Anterior cingulate cortex (tissue), 58 donors: ENCODE measurements at places on chromosomes 5 and 9.

DNA sequence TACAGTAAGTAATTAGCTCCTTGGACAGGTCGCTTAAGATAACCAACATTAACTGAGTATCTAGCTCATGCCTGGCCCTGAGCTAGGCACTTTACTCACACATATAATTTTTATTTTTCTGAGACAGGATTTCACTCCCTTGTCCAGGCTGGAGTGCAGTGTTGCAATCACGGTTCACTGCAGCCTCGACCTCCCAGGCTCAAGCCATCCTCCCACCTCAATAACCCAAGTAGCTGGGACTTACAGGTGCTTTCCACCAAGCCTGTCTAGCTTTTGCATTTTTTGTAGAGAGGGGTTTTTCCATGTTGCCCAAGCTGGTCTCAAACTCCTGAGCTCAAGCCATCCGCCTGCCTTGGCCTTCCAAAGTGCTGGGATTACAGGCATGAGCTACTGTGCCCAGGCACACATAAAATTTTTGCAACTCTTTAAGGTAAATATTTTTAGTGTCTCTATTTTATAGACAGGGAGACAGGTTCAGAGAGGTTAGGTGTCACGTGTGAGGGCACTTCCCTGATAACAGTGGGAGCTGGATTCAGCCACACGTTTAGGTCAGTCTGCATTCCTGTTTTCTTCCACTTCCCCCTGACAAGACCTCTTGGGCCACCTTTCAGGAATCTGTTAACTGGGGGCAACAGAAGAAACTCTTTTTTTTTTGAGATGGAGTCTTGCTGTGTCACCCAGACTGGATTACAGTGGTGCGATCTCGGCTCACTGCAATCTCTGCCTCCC is 18.2 kb downstream of the HBEGF start:
- no peak for DNase-seq

- no peak for DNase-seq
Measured at GRCh38 chr9:112446080-112446479, 40.5 kb upstream of the KIAA1958 start.

- DNase-seq = no peak
Measured at GRCh38 chr5:59036274-59036961, 453.5 kb downstream of the RAB3C start.

- DNase-seq = no peak
Measured at GRCh38 chr5:586751-587285, 25.3 kb upstream of the CEP72 start.

DNA sequence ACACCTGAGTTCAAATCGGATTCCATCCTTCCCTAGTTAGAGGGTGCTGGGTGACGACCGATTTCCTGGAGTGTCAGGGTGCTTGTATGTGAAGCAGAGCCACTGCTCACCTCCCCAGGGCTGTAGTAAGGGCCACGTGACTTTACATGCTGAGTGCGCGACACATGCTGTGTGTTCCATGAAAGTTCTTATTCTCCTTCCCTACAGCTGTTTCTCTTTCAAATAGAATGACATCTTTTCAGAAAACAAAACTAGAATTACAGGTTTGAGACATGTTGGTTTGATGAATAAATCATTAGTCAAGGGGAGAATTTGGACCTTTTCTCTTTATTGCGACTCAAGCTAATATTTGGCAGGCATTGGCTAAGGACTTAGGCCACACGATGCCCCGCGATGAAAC is 113.1 kb downstream of the JMY start:
- DNase-seq = no peak

DNA sequence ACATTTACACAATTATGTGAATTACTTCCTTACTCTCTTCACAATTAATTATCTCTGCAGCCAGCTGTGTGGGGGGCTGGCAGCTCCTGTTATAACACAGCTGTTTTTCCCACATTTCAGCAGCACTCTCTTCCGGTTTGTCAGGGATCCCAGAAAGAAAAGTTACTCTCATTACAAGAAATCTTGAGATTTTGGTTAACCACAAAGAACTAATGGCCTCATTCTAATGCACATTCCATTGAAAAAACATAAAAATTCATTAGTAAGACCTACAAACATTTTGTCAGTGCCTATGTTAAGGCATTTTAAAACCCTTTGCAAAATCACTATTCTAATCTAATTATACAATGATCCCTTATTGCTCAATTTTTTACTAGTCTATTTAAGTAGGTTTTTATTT is 64.1 kb downstream of the PDE4D start:
- DNase-seq = no peak

- DNase-seq = no peak
Measured at GRCh38 chr5:66717455-66718373, 121.5 kb downstream of the MAST4 start.

DNA sequence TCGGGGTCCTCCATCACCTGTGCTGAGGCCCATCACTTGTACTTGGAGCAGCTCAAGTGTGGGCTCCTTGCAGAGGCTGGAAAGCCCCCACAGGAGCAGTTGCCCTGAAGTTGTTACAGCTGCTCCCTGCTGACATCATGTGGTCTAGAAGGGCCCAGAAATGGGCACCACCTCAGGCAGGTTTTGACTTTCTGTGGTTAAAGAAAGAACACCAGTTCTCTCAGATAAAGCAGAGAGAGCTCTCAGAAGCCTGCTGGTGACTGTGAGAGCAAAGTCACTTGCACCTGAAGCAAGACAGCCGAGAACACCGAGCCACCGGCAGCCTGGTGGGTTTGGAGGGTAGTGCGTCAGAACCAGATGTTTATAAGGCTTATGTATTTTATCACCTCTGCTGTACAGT is 70.4 kb downstream of the MVB12B start:
- DNase-seq = no peak

GRCh38 chr9:93059011-93059714 is 662 bp downstream of the SUSD3 start:
- no peak for DNase-seq

- no peak for DNase-seq
Measured at GRCh38 chr5:179300581-179301180, 44.6 kb downstream of the ADAMTS2 start.

DNA sequence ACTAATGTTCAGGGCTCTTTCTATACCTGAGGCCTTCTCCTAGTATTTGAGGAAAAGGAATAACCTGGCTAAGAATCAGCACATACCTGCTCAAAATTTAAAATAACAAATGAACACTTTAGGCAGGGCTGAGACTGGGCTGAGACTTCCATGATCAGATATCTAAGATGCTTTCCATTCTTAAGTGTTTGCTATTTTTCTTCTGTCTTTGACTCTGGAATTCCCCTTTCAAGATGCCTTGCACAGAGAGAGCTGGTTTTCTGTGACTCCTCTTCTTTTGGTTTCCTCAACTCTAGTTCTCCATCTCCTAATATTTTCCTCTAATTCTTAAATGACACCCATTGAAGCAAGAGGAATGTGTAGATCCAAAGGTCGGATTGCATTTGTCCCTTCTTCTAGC is 61.1 kb downstream of the DPYSL3 start:
- no peak for DNase-seq

GRCh38 chr9:99881769-99882168 is 24.7 kb upstream of the STX17 start:
- no peak for DNase-seq

- no peak for DNase-seq
Measured at GRCh38 chr9:114806526-114806900, 674 bp upstream of the TNFSF15 start.

DNA sequence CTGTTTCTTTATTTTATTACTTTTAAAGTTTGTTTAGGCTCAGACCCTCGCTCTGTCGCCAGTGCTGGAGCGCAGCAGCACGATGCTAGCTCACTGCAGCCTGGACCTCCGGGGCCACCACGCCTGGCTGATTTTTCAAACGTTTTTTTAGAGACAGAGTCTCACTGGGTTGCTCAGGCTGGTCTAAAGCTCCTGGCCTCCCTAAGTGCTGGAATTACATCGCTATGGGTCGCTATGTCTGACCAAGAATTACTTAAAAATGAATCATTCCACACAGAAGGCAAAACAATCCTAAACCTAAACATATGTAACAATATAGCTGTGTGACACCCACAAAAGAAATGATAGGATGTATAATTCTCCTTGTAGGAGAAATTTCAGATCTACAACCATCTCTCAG is 86.9 kb upstream of the SIMC1 start:
- no peak for DNase-seq

DNA sequence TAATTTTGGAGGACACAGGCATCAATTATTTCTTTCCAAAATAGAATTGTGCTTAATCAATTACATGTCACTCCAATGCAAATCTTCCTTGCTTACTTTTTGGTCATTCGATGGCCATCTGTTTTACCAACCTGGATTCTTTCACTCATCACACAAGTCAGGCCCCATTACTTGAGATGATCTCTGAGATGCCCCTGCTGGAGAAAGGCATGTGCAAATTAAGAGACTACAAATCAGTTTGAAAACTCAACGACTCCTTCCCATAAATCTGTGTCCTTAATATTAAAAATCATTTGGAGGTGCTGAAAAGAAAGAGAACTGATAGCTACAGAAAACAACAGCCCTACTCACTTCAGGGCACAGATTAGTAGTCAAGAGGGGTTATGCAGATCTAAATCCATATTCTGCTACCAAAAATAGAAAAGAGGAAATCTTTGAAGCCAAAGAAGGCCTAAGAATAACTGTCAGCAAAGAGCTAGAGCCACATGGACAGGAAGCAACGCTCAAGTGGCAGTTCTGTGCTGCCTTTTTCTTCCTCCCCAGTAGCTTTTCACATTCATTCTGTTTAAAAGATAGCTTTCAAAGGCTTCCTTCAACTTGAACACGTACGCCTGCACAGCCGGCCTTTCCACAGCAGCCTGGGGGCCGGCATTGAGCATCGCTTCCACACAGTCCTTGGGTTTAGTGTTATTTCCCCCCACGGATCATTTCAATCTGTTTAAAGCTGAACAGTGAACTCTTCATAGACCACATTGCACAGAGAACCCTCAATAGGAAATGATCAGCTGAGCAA is 79.3 kb upstream of the MAP3K1 start:
- no peak for DNase-seq

- no peak for DNase-seq
Measured at GRCh38 chr5:53260446-53260845, 150.9 kb upstream of the MOCS2 start.

- DNase-seq = no peak
Measured at GRCh38 chr5:174694611-174695010, 29.8 kb upstream of the MSX2 start.

- no peak for DNase-seq
Measured at GRCh38 chr5:54874337-54875021, 110.9 kb downstream of the ESM1 start.

DNA sequence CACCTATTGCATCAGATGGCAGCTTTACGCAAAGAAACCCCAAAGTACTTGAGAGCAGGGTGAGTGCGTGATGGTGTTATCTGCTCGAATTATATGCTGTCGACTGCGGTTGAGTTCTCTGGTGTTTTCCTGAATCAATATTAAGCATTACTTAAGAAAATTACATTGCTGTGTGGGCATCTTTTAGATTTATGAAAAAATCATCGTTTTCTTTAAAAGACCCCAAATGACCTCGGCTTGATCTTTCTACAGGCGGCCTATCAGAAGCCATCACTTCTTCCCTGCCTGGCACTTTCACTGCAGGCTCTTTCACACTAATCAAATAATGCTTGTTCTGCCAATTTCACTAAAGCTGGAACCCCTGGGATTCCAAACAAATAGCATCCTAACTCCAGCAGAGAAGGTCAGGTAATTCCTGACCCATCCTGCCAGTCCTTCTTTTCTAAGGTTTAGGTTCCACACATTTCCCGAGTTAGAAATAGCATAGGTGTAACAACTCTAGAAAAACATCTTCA is 1.7 kb downstream of the UBE2QL1 start:
- no peak for DNase-seq

DNA sequence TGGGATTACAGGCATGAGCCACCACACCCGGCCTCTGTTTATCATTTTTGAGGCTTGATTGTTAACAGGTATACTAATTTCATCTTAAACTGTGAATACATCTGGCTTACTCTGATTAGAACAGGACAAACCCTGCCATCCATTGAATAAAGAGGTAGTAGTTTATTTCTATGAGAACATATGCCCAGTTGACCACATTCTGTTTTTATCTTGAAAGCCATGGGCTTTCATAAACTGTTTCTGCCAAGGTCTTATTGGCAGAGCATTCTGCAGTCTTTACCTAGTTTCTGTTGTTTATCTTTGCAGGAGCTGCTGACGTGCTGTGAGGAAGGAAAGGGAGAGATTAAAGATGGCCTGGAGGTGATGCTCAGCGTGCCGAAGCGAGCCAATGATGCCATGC is 184.9 kb upstream of the OTULINL start:
- no peak for DNase-seq

GRCh38 chr9:26565118-26565517 is 327.5 kb downstream of the CAAP1 start:
- no peak for DNase-seq
